ENCODE measurements at places on chromosomes 7 and 10.
A peak's percentile ranks its signal among the peaks of the same experiment; 100 is the strongest.

DNA sequence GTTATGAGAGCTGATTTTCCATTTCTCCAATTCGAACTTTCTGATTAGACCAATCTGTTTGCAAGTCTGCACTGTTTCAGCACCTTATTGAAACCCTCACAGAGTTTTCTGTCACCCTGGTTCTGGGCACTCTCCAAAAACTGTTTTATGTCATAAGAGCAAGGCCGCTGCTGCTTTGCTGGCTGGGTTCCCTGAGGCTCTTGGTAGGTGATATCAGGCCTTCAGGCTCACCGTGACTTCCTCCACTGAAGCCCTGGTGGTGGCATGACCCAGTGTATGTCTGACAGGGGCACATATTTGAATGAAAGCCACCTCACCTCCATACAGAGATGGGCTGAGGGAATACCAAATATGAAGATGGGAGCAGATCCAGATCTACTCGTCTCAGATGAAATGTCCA is 8.3 kb downstream of the RABGEF1 start:
- no peak for DNase-seq

- DNase-seq = no peak
Observed at GRCh38 chr7:124250297-124251034, 217.6 kb upstream of the TMEM229A start.

DNA sequence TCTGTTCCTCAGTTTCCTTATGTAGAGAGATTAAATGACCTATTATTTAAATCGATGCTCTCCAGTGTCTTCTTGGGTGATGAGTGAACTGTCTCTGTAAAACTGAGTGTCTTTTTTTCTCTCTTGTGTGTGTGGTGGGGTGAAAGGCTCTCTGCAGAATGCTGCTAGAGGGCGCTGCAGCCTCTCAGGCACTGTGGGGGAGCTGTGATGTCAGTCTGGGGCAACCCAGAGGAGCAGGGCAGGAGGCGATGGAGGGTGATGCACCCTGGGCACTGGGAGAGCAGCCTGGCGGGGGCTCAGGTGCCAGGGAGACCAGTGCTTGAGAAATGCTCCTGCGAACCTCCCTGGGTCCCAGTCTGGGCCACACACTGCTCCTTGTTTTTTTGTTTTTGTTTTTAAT is 110.1 kb upstream of the POM121L12 start:
- DNase-seq = no peak

GRCh38 chr10:3452173-3452626 is 279.6 kb upstream of the PITRM1 start:
- DNase-seq = peak; percentile 85

DNA sequence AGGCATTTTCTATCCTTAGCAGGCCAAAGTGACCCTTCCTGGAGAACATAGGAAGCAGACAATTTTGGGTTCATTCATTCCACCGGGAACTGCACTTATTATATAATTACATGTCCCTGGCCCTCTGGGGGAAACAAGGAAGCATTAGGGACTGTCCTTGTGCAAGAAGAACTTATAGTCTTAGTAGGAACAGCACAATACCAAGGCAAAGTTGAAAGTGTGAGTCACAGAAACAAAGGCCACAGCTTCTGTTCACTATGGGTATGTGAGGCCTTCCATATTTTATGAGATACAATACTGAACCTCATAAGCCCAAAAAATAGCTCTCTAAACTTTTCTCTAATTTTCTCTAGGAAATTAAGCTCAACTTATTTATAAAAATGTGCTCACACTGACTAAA is 18.4 kb upstream of the AKR1B10 start:
- no peak for DNase-seq

GRCh38 chr7:29300026-29300480 is 105.5 kb downstream of the CHN2 start:
- no peak for DNase-seq

DNA sequence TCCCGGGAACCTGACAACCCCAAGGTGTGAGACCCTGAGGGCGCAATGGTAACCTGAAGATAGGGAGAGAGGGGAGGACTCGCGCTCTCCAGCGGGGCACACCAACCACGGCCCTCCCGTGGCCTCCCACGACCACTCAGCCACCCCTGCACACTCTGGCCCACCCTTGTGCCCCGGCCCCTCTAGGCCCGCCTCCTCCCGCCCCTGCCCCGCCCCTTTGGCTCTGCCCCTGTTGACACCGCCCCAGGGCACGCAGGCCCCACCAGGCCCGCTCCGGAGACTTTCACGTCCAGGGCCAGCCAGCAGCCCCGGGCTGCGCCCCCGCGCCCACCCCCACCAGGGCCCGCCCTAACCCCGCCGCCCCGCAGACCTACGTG is 10.9 kb downstream of the ATG9B start:
- DNase-seq = no peak

GRCh38 chr10:119323085-119324016 is 116.0 kb downstream of the GRK5 start:
- DNase-seq = no peak

DNA sequence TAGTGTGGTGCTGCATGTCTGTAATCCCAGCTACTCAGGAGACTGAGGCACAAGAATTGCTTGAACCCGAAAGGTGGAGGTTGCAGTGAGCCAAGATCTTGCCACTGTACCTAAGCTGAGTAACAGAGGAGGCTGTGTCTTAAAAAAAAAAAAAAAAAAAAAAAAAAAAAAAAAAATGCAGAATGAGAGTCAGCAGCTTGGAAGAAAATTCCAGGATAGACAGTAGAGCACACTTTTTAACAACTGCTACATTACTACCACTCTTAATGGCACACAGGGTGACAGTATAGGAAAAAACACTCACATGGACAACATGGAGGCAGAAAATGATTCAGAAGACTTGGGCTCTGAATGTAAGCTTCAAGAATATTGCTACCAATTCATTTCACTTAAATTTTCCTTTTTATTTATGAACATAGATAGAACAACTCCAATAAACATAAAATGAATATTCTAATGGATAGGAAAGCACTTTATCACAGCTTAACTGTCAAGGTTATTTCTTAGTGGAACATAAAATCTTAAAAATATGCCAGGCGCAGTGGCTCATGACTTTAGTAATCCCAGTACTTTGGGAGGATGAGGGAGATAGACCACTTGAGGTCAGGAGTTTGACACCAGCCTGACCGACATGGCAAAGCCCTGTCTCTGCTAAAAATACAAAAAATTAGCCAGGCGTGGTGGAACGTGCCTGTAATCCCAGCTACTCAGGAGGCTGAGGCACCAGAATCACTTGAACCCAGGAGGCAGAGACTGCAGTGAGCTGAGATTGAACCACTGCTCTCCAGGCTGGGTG is 31.5 kb downstream of the CHCHD3 start:
- no peak for DNase-seq

DNA sequence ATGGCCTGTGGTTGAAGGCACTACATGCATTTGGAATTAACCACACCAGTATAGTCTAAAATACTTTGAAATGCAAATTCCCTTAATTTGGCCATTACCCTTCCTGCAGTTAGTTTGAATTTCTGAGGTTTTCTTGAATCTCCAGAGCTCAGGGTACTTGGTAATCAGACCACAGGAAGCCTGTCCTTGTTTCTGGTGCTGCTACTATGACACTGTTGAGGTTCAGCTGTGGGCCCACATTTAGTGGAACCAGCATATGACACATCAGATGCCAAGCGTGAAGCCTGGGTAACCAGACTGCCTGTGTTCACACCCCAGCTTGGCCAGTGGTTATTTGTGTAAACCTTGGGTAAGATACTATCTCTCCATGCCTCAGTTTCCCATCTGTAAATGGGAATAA is 124.3 kb downstream of the SNX10 start:
- no peak for DNase-seq

GRCh38 chr7:117393781-117394180 is 33.5 kb downstream of the ASZ1 start:
- DNase-seq = no peak
